ENCODE measurements at places on chromosomes 3 and 15. TPM values are rescaled to one million over a fixed set of nuclear protein-coding genes. Genes with fewer than 3 reads are reported as not detected.

DNA sequence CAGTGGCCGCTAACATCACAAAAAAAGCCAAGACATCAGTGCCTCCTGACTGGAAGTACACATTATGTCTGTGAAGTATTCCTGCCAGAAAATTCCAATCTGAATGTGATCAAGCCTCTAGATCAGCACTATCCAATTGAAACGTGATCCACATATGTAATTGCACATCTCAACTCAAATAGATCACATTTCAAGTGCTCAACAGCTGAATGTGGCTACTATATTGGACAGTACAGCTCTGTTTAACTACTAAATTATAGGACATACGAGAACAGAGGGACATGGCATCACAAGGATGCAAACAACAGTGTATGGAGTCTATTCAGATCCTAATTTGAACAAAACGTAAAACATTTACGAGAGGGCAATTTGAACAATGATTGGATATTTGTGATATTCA lies 542 bp upstream of the UBAP1L start:
- peaks cover 14% of the 10 kb centered on the region for H3K36me3 ChIP-seq
- no peak overlapping the region for H3K4me3 ChIP-seq
- no peak overlapping the region for H3K27ac ChIP-seq
- no peak for DNase-seq

GRCh38 chr3:122668930-122669730 lies 11.5 kb upstream of the PARP14 start:
- H3K4me3 ChIP-seq: no peak overlapping the region
- no peaks in the 10 kb centered on the region for H3K4me1 ChIP-seq
- H3K27me3 ChIP-seq: no peaks in the 10 kb centered on the region
- no peak overlapping the region for H3K27ac ChIP-seq
- no peak for DNase-seq

GRCh38 chr3:180294282-180295027 lies 257.7 kb upstream of the PEX5L start:
- H3K4me3 ChIP-seq: no peak overlapping the region
- H3K27me3 ChIP-seq: no peaks in the 10 kb centered on the region
- no peaks in the 10 kb centered on the region for H3K4me1 ChIP-seq
- no peak for DNase-seq

DNA sequence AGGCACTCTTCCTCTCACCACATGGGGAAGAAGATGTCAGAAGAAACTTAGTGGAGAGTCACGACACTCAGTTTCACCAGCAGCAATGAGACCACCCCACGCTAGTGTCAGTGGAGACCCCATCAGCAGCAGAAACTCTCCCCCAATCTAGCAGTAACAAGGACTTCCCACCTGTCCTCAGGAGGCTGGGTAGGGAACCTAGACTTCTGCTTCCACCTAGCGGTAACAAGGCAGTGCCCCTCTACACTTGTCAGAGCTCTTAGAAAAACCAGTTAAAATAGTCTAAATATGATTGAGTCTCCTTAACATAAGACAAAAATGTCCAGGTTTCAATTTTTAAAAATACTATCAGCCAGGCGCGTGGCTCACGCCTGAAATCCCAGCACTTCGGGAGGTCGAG lies 57.3 kb downstream of the TRAT1 start:
- DNase-seq: no peak
- no peak overlapping the region for H3K4me3 ChIP-seq
- H3K36me3 ChIP-seq: no peaks in the 10 kb centered on the region
- H3K27me3 ChIP-seq: no peaks in the 10 kb centered on the region
- no peak overlapping the region for H3K27ac ChIP-seq

- no peaks in the 10 kb centered on the region for H3K4me1 ChIP-seq
- H3K36me3 ChIP-seq: no peaks in the 10 kb centered on the region
- no peak for DNase-seq
- no peaks in the 10 kb centered on the region for H3K27me3 ChIP-seq
- no peak overlapping the region for H3K4me3 ChIP-seq
- no peak overlapping the region for H3K27ac ChIP-seq
Measured at GRCh38 chr15:28963711-28964081, 77.9 kb downstream of the APBA2 start.

The SCN5A gene
- 0.45 TPM for total RNA-seq
